ENCODE measurements at places on chromosomes 2 and 18.

GRCh38 chr2:15116830-15117229 is 444.3 kb downstream of the NBAS start:
- no peak for DNase-seq

DNA sequence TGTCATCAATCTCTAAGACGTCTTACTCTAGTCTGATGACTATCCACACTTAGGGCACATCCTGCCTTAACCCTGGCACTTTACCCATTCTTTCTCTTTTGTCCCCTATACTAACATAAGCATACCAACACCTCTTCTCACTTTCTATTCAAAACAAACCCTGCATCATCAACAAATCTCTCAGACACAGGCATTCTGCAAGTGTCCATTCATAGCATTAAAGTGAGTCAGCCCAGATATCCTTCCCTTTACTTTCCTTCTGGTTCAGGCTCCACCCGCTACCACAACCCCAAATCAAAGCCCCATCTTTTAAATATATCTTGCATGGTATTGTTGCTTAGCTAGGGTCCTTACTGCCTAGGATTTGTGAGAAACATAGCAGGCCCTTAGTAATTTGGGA is 3.8 kb downstream of the GRB14 start:
- no peak for DNase-seq

- no peak for DNase-seq
Measured at GRCh38 chr18:24319757-24320156, 77.9 kb downstream of the OSBPL1A start.

DNA sequence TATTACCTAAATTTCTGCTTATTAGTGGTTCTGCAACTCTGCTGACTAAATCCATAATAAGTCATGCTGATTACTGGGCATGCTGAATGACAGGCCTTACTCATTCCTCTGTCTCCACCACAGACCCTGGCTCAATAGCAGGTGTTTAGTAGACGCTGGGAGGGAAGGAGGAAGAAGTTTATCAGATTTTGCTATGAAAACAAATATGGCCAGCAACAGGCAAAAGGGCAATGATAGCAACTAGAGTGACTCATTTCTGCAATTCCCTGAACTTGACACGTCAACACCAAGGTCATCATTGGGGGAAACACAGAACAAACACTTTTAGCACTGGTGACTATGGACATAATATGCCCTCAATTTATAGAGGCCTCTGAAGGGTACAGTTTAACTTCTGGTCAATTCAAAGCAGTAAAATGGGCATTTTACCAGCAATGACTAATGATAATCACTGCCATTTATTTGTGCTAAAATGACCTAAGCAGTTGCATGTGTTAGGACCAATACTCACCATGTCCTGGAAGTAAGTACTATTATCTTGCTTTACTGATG is 35.2 kb downstream of the TMEM163 start:
- no peak for DNase-seq

DNA sequence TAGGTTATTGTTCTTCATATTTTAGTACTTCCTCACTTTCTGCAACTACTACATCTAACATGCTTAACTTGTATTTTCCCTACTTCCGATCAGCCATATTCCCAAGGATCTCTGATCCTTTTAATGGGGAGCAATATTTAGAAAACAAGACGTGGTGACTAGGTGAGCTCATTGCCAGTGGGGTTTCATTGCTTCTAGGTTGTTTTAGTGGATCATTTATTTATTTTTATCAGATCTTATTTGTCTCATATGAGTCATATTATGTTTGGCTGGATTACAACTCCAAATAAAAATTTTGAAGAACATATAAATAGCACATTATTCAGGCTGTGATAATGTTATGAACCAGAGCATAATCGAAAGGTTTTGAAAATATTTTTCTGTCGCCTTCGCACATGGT is 480.9 kb upstream of the TMEFF2 start:
- DNase-seq: no peak

GRCh38 chr18:68418881-68419280 is 296.0 kb downstream of the TMX3 start:
- no peak for DNase-seq

GRCh38 chr2:46878886-46879285 is 36.7 kb downstream of the MCFD2 start:
- DNase-seq: peak; percentile 76

DNA sequence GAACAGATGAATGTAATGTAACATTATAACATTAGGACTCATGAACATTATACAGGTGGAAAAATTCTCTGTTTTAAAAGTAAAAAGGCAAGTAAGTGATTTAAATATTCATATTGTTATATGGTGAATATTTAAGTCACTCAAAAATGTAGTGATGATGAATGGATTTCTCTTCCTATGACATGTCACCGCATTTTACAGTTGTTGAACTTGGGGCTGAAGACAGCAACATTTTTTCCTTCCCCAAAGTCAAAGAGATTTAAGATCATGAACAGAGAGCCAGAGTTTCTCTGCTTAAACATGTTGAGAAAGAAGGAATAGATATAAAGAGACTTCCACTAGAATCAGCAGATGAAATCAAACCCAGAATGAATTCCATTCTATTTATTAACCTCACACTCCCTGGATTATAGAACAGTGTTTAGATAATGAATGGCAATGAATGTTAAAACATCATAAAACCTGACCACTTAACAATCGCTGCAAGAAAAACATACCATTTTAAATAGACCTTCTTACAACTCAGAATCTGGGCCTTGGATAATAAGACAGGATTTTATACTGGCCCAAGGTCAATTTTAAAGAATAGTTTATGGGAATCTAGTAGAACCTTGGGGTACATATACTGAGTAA is 163.6 kb upstream of the SIX2 start:
- DNase-seq: no peak

- no peak for DNase-seq
Measured at GRCh38 chr18:68676913-68677312, 38.0 kb downstream of the TMX3 start.

GRCh38 chr2:169709331-169709730 is 15.1 kb downstream of the PHOSPHO2 start:
- DNase-seq: no peak

DNA sequence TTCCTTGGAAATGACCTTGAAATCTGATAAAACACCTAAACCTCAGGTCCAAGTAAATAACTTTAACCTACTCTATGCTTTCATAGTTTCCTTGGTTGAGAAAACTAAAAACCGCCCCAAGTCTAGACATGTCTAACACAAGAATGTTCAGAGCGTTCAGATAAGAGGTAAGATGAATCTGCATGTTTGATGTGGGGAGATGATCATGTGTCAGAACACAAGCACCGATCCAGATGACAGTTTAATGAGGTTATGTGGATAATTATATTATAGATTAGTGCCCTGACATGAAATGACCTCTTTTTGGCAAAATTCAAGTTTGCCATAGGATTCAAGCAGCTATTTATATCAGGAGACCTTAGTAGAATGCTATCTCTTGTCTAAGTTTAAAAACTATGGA is 729.8 kb upstream of the SOX11 start:
- no peak for DNase-seq

GRCh38 chr2:80591233-80591632 is 286.7 kb upstream of the LRRTM1 start:
- DNase-seq: no peak

- no peak for DNase-seq
Measured at GRCh38 chr18:55088000-55088401, 128.7 kb upstream of the CCDC68 start.

GRCh38 chr2:208280933-208281332 is 14.9 kb downstream of the PIKFYVE start:
- DNase-seq: no peak

DNA sequence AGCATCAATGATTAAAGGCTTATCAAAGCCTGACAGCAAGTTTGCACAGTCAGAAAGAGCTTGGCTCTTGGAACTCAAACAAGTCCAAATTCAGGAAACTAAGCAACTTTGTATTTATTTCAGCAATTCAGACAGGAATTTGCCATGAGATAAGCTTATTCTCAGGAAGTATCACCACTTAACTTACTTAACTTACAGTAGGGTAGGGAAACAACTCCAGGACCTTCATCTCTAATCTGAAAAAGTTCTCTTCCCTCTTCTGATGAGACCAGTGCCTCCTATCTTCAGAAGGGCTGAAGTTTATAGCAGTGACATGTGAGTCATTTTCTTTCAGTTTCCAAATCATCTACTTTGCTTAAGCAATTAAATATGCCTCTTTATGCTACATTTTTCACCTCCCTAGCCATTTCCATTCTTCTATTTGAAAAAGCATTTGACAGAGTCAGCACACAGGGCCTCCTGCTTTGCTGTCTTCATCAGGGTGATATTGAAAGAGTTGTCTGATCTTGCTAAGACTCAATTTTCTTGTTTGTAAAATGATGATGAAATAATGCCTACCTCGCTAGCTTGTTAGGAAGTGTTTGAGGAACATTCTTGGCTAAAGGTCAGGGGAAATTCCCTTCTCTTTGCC is 389.5 kb downstream of the RND3 start:
- no peak for DNase-seq

- no peak for DNase-seq
Measured at GRCh38 chr2:226497146-226497909, 302.3 kb downstream of the IRS1 start.

GRCh38 chr2:212532585-212532984 is 6.0 kb downstream of the ERBB4 start:
- no peak for DNase-seq

- DNase-seq: no peak
Measured at GRCh38 chr18:11425211-11425610, 184.2 kb upstream of the SLC35G4 start.

DNA sequence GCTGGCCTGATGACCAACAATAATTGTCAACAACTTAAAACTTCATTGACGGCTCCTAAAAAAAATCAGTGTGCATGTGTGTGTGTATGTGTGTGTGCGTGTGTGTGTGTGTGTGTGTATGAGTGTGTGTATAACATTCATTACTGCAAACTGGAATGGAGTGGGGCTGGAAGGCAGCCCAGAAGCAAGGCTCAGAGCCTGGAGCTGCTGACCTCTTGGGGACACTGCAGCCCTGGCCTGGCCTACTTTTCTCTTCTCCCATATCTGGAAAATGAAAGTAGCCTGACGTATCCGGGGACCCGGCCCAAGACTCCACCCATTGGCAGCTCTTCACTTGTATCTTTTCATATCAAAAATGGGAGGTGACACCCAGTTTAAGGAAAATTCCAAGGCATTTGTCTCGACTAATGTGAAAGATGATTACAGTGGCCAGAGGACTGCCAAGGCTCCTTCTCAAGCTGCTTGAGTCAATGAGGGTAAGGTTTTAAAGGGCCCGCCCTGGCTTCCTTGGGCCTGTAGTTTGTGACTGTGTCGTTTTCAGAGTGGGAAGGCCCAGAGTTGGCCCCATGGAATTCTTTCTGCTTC is 72.4 kb upstream of the IL1R1 start:
- DNase-seq: peak; percentile 93

DNA sequence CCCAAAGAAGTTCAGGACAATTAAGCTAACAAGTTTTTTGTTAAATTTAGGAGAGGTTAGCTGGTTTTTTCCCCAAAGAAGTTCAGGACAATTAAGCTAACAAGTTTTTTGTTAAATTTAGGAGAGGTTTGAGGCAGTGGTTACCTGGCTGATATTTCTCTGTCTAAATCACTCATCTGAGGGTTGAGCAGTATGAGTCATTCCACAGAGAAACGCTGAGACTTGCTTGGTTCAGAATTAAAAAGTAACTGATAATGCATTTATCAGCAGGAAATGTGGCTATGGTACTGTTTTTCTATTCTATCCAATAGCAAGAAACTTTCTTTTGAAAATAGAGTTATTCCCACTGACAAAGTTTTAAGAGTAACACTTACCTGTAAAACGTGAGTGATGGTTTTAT is 22.8 kb upstream of the KIDINS220 start:
- no peak for DNase-seq

DNA sequence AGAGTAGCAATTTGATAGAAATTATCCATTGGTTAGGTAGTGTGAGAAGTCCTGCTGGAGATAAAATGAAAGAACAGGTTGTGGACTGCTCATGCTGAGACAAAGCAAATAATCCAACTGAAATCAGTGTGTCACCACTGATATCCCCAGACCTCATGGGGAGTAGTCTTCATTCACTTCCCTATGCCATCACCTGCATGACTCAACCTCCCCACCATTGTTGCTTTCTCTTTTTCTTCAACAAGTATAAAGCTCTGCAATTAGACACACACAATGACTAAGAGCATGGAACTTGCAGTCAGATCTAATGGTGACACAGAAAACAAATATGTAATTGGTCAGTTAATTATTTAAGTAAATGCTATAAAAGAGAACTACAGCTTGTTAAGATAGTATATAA is 475.3 kb downstream of the RIT2 start:
- no peak for DNase-seq

DNA sequence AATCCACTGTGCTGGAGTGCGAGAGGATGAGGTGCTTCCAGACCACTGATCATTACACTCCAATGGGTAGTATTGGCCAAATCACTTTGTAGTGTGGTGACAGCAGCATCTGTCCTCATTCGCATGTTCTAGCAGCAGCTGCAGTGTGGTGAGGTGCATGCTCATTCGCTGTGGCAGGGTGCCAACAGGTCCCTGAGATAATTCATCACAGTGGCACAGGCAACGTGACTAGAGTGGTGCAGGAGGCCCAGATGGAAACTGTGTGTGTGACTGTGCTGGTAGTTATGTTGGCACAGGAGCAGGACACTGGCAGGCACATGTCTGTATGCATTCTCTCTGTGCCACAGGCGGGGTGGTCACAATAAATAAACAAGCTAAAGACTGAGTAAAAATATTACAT is 329.5 kb upstream of the SYT4 start:
- no peak for DNase-seq

- no peak for DNase-seq
Measured at GRCh38 chr2:49162151-49162550, 7.8 kb upstream of the FSHR start.

DNA sequence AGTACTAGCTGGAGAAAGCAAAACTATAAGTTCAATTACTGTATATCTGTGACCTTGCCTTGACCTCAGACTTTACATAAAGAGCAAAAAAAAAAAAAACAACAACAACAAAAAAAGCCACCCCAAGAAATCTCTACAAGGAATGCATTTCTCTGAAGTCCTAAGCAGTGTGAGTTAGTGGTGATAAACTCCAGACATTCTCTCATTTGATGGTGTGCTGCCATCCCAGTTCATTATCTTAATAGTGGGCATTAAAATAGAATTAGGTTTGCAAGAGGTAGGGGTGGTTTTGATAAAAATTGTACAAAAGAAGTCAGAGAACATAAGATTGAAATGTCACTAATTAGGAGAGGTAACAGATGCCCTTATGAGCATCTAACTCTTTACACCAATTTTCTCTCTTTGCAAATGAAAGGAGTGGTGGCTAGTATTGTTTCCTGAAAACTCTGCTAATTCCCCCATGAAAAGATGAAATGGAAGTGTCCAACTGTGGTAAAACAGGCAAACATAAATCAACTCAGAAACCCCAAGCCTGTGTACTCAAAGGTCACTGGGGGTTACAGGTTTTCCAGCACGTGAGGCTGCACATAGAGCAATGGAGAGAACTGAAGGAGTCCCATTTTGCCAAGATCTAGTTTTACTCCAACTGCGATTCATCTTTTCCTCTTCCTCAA is 131.9 kb downstream of the MEIS1 start:
- no peak for DNase-seq
